Activated B cell treated with CpG ODN at 0.5 μM for 24 hours (primary cell): ENCODE measurements at places on chromosomes 4 and X. TPM values are rescaled to one million over a fixed set of nuclear protein-coding genes. Genes with fewer than 3 reads are reported as not detected.

DNA sequence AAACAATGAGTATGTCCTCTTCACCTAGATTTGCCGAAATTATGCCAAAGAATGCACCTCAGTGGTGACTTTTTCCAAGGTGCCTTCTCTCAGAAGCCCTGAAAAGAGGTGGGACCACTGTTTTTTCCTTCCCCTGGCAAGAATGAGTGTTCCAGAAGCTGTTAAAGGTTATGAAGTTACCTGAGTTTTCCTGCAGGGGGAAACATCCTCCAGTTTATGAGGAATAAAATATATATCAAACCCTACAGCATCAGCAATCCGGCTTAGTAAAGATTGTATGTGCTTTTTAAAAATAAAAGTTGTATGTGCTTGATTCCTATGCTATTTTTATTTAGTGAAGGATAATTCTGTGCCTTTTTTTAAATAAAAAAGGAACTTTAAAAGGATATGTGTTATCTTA is 73.3 kb downstream of the RBM46 start:
- H3K4me1 ChIP-seq: no peaks in the 10 kb centered on the region
- H3K36me3 ChIP-seq: no peaks in the 10 kb centered on the region
- no peak overlapping the region for H3K27ac ChIP-seq
- DNase-seq: no peak
- no peak overlapping the region for H3K4me3 ChIP-seq

- H3K4me3 ChIP-seq: no peak overlapping the region
- peaks cover 2% of the 10 kb centered on the region for H3K4me1 ChIP-seq
- H3K27ac ChIP-seq: no peak overlapping the region
- H3K36me3 ChIP-seq: no peaks in the 10 kb centered on the region
Observed at GRCh38 chrX:97398030-97398551, 514.4 kb downstream of the RPA4 start.

DNA sequence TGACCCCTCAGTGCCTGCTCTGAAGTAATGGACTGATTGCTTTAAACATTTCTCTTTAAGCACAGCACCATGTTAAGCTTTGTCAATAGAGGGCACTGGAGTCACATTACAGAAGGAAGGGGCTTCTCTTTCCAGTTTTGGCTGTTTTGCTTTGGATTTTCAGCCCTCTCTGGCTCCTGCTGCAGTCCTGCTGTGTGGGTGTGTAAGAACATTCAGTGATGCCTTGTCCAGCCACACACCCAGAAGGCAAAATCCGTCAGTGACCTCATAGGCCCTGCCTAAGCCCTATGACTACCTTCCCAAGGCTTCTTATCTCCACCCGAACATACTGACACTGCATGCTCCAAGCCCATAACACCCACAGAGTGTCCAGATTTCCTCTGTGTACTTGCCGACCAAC is 215.3 kb upstream of the CTSO start:
- H3K36me3 ChIP-seq: no peaks in the 10 kb centered on the region
- no peak for DNase-seq
- no peaks in the 10 kb centered on the region for H3K27me3 ChIP-seq

DNA sequence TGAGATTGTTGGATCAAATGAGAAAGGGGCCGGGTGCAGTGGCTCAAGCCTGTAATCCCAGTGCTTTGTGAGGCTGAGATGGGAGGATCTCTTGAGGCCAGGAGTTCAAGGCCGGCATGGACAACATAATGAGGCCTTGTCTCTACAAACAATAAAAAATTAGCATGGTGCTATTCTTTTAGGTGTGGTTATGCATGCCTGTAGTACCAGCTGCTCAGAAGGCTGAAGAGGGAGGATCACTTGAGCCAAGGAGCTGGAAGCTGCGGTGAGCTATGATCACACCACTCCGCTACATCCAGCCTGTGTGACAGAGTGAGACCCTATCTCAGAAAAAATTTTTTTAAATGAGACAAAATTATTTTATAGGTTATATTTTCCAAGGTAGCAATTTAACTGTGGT is 49.7 kb upstream of the TMEM150C start:
- no peak overlapping the region for H3K4me3 ChIP-seq
- no peaks in the 10 kb centered on the region for H3K36me3 ChIP-seq
- no peak for DNase-seq
- H3K27ac ChIP-seq: no peak overlapping the region
- no peaks in the 10 kb centered on the region for H3K4me1 ChIP-seq
- H3K27me3 ChIP-seq: no peaks in the 10 kb centered on the region

The GAGE12J gene
- not detected in 2 replicates for total RNA-seq

The FRMD7 gene
- total RNA-seq: not detected in 2 replicates

The PCDH7 gene
- total RNA-seq: not detected in 2 replicates
